A549 treated with DMSO at 1 μM for 4 hours (cell line): ENCODE measurements at places on chromosomes 1 and 21. TPM values are rescaled to one million over a fixed set of nuclear protein-coding genes. Genes with fewer than 3 reads are reported as not detected.

Gene TFF2
- not detected in 5 replicates for total RNA-seq

Gene UBXN10
- total RNA-seq: 0.01 TPM in 1 of 5 replicates, not detected in the others

Gene AKR7A3
- 0.06 to 0.21 TPM (median 0.16 TPM) in 4 of 5 replicates, not detected in the other for total RNA-seq

Gene TMPRSS15
- not detected in 5 replicates for total RNA-seq

Gene GNG4
- total RNA-seq: 12.3 to 19.4 TPM (median 16.4 TPM) in 5 replicates

Gene PLEKHN1
- total RNA-seq: 4.4 to 7.1 TPM (median 6.1 TPM) in 5 replicates

Gene ADAMTSL4
- total RNA-seq: 2.0 to 3.5 TPM (median 2.9 TPM) in 5 replicates

Gene LMOD1
- not detected in 5 replicates for total RNA-seq

Gene SYT11
- 1.1 to 1.7 TPM (median 1.5 TPM) in 5 replicates for total RNA-seq

Gene CLDN17
- not detected in 5 replicates for total RNA-seq

Gene SELENON
- 59.5 to 69.1 TPM (median 59.8 TPM) in 5 replicates for total RNA-seq

Gene RAVER2
- total RNA-seq: 4.7 to 5.9 TPM (median 5.5 TPM) in 5 replicates
